Suppressor macrophage treated with lipopolysaccharide for 1 hour (primary cell): ENCODE measurements at places on chromosomes 3 and 15.

- no peak for DNase-seq
Measured at GRCh38 chr3:52792961-52793695, 1.5 kb upstream of the ITIH3 start.

DNA sequence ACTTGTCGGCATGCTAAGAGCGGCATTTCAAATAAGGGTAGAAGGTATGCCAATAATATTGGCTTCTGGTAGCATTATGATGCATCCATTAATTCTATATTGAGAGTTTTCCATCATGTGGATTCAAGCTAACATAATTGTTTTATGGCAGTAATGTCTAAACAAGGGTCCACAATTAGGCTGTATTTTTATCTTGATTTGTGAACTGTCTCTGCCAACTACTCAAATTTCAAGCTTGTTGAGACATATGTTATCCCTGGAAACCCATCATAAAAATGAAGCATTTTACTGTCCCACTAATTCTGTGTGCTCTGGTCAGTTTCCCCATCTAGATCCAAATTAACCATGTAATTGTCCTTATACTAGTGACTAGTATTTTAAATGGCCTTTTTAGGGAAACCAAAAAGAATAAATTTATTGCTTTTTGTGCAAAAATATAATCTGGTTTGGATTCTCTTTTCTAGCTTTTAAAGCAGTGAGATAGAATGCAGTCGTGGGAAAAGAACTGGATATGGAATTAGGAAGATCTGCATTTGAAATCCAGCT lies 1.2 kb upstream of the OSTN start:
- no peak for DNase-seq

DNA sequence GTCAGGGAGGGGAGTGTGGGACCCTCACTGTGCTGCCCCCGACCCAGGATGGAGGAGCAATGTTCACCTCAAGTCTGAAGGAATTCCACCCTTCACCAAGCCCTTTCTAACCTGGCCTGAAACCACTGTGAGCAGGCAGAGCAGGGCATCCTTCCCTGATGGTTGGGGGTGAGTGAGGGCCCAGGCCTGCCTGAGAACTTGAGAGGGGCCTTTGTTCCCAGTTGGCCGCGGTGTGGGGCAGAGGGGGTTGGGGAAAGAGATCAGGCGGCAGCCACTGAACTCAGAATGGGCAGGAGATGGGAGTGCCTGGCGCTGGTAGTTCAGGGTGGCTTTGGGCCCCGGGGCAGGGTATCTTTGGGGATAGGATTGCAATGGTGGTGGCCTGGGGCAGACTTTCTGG lies 103.5 kb upstream of the RPL32 start:
- DNase-seq, result no peak

- DNase-seq, result peak; percentile 70
Measured at GRCh38 chr3:132445817-132446216, 28.5 kb downstream of the DNAJC13 start.

GRCh38 chr3:162665684-162666391 lies 1169.2 kb downstream of the OTOL1 start:
- DNase-seq, result no peak
